ENCODE measurements at places on chromosomes 2 and 18. TPM values are rescaled to one million over a fixed set of nuclear protein-coding genes. Genes with fewer than 3 reads are reported as not detected.

NEU2 gene
- not detected for total RNA-seq

ABHD3 gene
- total RNA-seq, result 185 TPM

CLEC4F gene
- total RNA-seq, result not detected

FAHD2A gene
- 53.0 TPM for total RNA-seq

EFHD1 gene
- not detected for total RNA-seq

ATOH8 gene
- not detected for total RNA-seq

SLC19A3 gene
- not detected for total RNA-seq

MAP4K4 gene
- total RNA-seq, result 206 TPM

IL1F10 gene
- not detected for total RNA-seq

C2orf81 gene
- total RNA-seq, result 22.5 TPM

SERPINB13 gene
- total RNA-seq, result not detected

CNTNAP5 gene
- total RNA-seq, result not detected

ASIC4 gene
- 0.96 TPM for total RNA-seq

CAPN14 gene
- 4.0 TPM for total RNA-seq

SLC11A1 gene
- 0.78 TPM for total RNA-seq

REG3A gene
- total RNA-seq, result not detected

TTN gene
- total RNA-seq, result under 0.01 TPM

ARMC9 gene
- 11.0 TPM for total RNA-seq

SMAD2 gene
- 84.8 TPM for total RNA-seq

B3GNT2 gene
- 47.9 TPM for total RNA-seq

GPD2 gene
- 22.9 TPM for total RNA-seq

ASPRV1 gene
- 1.3 TPM for total RNA-seq

FAM228A gene
- total RNA-seq, result 0.46 TPM

C2orf78 gene
- not detected for total RNA-seq

FTCDNL1 gene
- 0.40 TPM for total RNA-seq

RNU2-63P gene
- 17.9 TPM for total RNA-seq

INHBB gene
- total RNA-seq, result not detected

ATP6V1B1 gene
- total RNA-seq, result not detected

FEV gene
- not detected for total RNA-seq

GNAL gene
- 0.28 TPM for total RNA-seq

PRKAG3 gene
- not detected for total RNA-seq

KIAA2012 gene
- not detected for total RNA-seq

UGT1A8 gene
- total RNA-seq, result not detected

ABCB11 gene
- total RNA-seq, result 0.04 TPM

PTPN2 gene
- total RNA-seq, result 64.2 TPM

FIGN gene
- not detected for total RNA-seq

RAB6C gene
- total RNA-seq, result not detected

KCTD18 gene
- 16.2 TPM for total RNA-seq

L3MBTL4 gene
- total RNA-seq, result not detected

TFCP2L1 gene
- 1.4 TPM for total RNA-seq

SCN7A gene
- not detected for total RNA-seq

HOXD11 gene
- not detected for total RNA-seq

NOL4 gene
- 0.27 TPM for total RNA-seq

WNT10A gene
- 11.4 TPM for total RNA-seq

CCDC178 gene
- not detected for total RNA-seq

RAX gene
- total RNA-seq, result not detected

NR4A2 gene
- 0.59 TPM for total RNA-seq

UNC80 gene
- total RNA-seq, result not detected
